Osteocyte (in vitro differentiated cells): ENCODE measurements at places on chromosomes 12 and 14. TPM values are rescaled to one million over a fixed set of nuclear protein-coding genes. Genes with fewer than 3 reads are reported as not detected.

The SERPINA10 gene
- total RNA-seq: not detected in 2 replicates

DNA sequence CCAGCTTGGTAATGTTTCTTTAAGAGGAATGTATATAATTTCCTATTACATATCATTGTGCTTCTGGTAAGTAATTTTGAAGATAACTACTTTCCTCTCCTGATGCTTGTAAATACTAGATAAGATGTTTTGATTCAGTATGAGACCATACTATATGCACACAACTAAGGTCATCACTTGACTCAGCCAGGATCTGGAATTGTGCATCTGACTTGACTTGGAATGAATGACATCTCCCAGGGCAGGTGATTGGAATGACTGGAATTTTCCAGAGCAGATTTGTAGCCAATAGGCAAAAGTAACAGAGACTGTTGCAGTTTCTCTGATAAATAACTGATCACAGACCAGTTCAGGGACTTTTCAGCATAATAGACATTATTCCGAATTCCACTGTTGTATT lies 11.1 kb downstream of the BEST3 start:
- DNase-seq: no peak
- H3K27me3 ChIP-seq: no peaks in the 10 kb centered on the region
- H3K27ac ChIP-seq: peak overlapping the region; percentile 98
- H3K4me3 ChIP-seq: no peak overlapping the region
- H3K36me3 ChIP-seq: no peaks in the 10 kb centered on the region
- peaks cover 52% of the 10 kb centered on the region for H3K4me1 ChIP-seq

The EFS gene
- total RNA-seq: 30.5 and 31.9 TPM in 2 replicates

- no peak overlapping the region for H3K4me3 ChIP-seq
- peaks cover 1% of the 10 kb centered on the region for H3K36me3 ChIP-seq
- peaks cover 33% of the 10 kb centered on the region for H3K27me3 ChIP-seq
- DNase-seq: no peak
- H3K27ac ChIP-seq: no peak overlapping the region
Measured at GRCh38 chr12:18207266-18207665, 54.1 kb upstream of the PIK3C2G start.

DNA sequence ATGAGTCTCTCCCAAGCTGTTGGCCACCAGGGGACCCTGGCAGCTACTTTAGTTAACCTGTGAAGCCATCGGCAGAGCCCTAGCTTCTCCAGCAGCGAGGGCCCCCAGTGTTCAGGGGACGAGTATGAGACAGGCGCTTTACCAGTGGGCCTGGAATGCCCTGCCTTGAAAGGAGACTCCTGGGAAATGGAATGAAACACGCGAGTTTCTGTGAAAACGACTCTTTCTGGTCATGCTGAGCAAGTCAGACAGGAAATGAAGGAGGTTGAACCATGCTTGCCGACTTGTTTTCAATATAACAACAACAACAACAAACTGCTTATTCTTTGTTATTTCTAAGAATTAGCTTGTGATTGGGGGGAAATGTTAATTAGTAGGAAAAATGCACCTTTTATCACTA lies 42.9 kb downstream of the SFSWAP start:
- H3K4me3 ChIP-seq: no peak overlapping the region
- H3K36me3 ChIP-seq: peaks cover 63% of the 10 kb centered on the region
- H3K27me3 ChIP-seq: no peaks in the 10 kb centered on the region
- no peak overlapping the region for H3K27ac ChIP-seq
- DNase-seq: no peak

DNA sequence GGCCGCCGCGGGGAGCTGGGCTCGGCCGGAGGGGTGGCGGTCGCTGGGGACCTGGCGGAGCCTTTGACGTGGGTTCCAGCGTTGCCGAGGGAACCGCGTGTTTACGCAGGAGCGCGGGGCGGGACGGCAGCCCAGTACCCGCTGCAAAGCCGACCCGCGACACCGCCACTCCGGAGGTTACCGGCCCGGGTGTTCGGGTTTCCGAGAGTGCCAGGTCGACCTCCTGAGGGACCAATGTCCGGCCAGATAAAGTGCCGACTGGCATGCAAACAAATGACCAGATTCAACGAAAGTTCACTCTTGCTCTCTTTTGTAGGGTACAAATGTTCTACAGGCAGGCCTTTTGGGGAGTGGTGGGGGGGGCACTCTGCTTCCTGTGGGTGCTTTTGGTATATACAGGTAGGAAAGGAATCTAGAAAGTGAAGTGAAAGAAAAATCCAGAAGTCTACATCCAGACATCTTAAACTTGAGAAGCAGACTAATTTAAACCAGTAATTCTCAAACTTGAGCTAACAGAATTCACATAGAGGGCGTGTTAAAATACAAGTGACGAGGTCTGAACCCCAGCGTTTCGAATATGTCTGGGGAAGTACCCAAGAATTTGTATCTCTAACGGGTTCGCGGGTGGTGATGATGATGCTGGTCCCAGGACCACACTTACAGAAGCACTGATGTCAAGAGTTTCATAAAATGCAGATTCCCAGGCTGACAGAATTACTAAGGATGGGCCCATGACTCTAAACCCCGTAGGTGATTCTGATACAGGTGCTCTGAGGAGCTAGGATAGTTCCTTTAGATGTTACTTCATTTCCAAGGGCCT lies at the start of gene GPR135:
TSS of gene GPR135 (minus strand) at position 65 of the 820 bp plus-strand sequence. CDS start 154 bp downstream, outside the sequence.
- DNase-seq: no peak
- peaks cover 10% of the 10 kb centered on the region for H3K36me3 ChIP-seq
- no peaks in the 10 kb centered on the region for H3K27me3 ChIP-seq
- peak within 1 kb of the TSS; percentile 80 for H3K4me3 ChIP-seq
- peak within 1 kb of the TSS; percentile 71 for H3K27ac ChIP-seq
- peaks cover 7% of the 10 kb centered on the region for H3K4me1 ChIP-seq

- no peaks in the 10 kb centered on the region for H3K27me3 ChIP-seq
- DNase-seq: no peak
- H3K36me3 ChIP-seq: no peaks in the 10 kb centered on the region
- H3K27ac ChIP-seq: peak overlapping the region; percentile 88
- peak overlapping the region; percentile 20 for H3K4me3 ChIP-seq
Measured at GRCh38 chr14:33692762-33693161, 258.1 kb downstream of the EGLN3 start.

DNA sequence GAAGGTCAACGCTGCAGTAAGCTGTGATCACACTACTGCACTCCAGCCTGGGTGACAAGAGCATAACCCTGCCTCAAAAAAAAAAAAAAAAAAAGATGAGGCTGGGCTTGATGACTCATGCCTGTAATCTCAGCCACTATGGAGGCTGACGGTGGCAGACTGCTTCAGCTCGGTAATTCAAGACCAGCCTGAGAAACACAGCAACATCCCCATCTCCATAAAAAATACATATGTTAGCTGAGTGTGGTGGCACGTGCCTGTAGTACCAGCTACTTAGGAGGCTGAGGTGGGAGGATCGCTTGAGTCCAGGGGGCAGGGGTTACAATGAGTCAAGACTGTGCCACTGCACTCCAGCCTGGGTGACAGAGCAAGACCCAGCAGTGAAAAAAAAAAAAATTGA lies 50.4 kb downstream of the GXYLT1 start:
- no peak for DNase-seq
- peaks cover 33% of the 10 kb centered on the region for H3K4me1 ChIP-seq
- peaks cover 12% of the 10 kb centered on the region for H3K36me3 ChIP-seq
- H3K4me3 ChIP-seq: no peak overlapping the region
- H3K27me3 ChIP-seq: no peaks in the 10 kb centered on the region

DNA sequence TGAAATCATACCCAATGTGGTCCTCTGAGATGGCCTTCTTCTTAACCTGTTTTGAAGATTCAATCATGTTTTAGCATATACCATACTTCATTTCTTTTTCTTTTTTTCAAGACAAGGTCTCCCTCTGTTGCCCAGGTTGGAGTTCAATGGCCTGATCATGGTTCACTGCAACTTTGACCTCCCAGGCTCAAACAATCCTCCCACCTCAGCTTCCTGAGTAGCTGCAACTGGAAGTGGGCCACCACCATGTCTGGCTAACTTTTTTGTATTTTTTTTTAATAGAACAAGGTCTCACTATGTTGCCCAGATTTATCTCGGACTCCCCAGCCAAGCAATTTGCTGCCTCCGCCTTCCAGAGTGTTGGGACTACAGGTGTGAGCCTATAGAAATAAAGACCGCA lies 30.4 kb downstream of the SOAT2 start:
- no peaks in the 10 kb centered on the region for H3K4me1 ChIP-seq
- peaks cover 18% of the 10 kb centered on the region for H3K27me3 ChIP-seq
- H3K27ac ChIP-seq: no peak overlapping the region
- no peaks in the 10 kb centered on the region for H3K36me3 ChIP-seq
- DNase-seq: peak; percentile 19

The CLEC2A gene
- not detected in 2 replicates for total RNA-seq

The TAS2R13 gene
- 1.2 and 2.4 TPM in 2 replicates for total RNA-seq

The LTBR gene
- total RNA-seq: 16.4 and 17.0 TPM in 2 replicates
